ENCODE measurements at places on chromosomes 7 and 10.

GRCh38 chr10:123129618-123130271 is 6.0 kb upstream of the HMX3 start:
- no peak for DNase-seq

DNA sequence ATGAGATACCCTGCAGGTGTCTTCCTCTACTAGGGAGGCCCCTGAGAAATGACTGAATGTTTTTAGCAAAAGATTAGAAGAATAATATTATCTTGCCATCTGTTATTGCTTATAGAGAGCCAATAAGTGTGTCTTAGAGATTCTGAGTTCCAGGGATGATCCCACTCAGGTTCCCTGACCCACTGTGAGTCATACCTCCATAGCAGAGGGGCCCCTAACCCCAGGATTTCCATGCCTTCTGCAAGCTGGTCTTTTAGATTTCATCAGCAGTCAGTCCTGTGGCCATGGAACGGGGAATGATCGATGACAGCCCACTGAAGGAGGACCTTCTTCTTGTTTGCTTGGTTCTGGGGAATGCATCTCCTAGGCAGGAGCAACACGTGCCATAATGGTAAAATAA is 333.4 kb downstream of the KCNMA1 start:
- no peak for DNase-seq

- no peak for DNase-seq
These were observed 74.5 kb downstream of the BMPER start for GRCh38 chr7:33979807-33980355.

DNA sequence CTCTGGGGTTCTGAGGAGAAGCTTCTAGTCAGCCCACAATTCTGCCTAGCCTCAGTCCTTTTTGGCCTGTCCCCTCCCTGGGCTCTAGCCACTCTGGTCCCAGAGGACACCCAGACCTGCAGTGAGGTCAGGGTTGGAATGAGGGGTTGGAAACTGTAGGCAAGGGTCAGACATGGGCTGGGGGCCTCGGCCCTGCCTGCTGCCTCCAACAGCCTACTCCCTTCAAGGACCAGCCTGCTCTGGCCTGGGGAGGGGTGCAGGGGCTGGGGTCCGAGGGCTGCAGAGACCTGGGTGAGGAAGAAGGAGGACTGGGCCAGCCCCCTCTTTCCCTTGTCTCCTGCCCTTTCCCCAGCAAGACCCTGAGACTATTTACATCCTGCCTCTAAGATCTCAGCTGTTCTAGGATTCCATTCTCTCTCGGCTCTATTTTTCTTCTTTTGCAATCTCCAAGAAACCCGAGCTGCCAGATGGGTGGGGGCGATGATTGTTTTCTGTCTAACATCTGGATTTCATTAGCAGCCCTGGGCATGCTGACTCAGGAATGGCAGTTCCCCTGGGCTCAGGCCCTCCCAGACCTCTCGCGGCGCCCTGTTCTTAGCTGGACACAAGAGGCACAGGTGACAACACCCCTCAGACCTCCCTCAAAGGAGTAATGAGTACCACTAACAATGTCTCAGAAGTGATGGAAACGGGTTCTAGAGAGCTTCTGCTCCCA is 23.1 kb downstream of the ZCCHC24 start:
- DNase-seq: no peak

GRCh38 chr7:142581341-142581740 is 167.9 kb upstream of the PRSS1 start:
- DNase-seq: no peak

DNA sequence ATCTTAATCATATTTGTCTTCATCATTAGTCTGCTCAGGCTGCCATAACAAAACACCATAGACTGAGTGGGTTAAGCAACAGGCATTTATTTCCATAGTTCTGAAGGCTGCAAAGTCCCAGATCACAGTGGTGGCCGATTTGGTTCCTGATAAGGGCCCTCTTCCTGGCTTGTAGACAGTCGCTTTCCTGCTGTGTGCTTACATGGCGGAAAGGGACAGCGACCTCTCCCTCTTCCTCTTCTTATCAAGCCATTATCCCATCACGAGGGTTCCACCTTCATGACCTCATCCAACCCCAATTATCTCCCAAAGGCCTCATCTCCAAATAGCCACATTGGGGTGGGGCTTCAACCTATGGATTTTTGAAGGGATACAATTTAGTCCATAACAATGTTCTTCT is 84.0 kb downstream of the LYZL1 start:
- no peak for DNase-seq

DNA sequence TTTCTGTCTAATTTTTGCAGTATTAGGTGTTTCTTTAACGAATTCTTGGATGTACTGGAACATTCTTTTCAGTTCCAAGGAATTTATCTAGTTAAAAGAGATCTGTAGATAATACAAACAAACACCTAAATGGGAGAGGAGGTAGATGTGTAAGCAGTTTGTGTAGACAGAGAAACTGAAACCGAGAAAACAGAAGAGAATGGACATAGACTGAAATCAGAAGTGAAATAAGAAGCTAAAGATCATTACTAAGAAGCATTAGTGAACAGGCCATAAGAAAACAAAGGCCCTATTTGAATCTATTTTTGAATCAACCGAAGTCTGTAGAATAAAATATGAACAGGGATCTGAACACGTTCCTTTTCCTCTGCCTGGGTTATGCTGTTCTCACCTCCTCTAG is 26.5 kb upstream of the TMEM229A start:
- DNase-seq: no peak

DNA sequence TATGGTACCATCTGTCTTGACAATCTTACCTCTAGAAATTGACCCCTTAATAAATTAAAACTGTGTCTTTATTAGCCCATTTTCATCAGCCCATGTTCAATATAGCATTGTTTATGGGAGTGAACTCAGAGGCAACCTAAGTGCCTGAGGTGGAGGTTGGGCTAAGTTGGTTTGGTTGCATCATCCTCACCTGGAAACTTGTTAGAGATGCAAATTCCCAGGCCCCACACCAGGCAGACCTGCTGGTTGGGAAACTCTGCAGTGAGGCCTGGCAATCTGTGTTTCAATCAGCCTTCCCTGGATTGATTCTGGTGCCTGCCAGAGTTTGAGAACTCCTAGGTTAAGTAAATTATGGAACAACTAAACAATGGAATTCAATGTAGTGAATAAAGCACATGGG is 9.4 kb upstream of the FAM170B start:
- no peak for DNase-seq

GRCh38 chr7:23358152-23358674 is 59.1 kb downstream of the MALSU1 start:
- no peak for DNase-seq

DNA sequence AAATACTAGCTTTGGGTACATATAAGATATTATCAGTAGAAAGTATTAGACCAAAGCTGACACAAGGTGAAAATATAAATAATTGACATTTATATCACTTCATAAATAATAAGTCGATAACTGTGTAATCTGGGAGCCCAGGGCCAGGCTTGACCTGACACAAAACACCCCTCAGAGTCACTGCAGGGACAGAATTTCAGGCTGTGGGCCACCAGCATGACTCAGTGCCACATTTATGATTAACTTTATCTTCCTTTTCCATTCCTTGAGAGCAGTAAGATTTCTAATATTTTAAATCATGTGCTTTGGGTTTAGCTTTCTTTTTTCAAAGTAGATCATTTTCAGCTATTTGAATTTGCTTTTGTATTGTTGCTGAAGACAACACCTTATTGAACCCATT is 102.9 kb upstream of the NFE2L3 start:
- DNase-seq: no peak

GRCh38 chr10:103699611-103700435 is 155.6 kb downstream of the SH3PXD2A start:
- DNase-seq: no peak

DNA sequence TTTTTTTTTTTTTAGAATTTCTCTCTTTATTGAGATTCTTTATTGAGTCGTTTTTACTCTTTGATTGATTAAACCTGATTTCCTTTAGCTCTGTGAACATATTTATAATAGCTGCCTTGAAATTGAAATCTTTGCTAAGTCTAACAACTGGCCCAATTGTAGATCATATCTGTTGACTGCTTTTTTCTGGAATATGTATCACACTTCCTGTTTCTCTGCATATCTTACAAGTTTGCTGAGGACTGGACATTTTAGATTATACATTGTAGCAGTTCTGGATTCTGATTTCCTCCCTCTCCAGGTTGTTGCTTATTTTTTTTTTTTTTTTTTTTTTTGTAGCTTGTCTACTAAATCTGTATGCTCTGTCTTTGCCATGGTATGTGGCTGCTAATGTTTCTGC is 56.3 kb downstream of the PRKAR2B start:
- DNase-seq: no peak

DNA sequence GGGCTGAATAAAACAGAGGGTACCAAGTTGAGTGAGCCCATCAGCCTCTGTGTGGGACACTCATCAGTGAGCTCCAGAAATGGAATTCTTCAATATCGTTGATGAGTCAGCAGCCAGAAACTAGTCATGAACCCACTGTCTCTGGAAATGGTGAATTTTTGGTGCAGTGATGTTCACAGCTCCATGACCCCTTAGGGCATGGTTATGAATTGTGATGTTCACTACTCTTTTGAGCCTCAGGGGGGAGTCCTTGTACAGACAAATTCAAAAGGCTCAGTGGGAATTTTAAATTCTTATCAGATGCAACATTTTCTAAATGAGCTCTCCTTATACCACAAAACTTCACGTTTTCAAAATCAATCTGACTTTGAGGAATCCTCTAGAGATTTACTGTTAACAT is 335.7 kb downstream of the PHTF2 start:
- DNase-seq: no peak

DNA sequence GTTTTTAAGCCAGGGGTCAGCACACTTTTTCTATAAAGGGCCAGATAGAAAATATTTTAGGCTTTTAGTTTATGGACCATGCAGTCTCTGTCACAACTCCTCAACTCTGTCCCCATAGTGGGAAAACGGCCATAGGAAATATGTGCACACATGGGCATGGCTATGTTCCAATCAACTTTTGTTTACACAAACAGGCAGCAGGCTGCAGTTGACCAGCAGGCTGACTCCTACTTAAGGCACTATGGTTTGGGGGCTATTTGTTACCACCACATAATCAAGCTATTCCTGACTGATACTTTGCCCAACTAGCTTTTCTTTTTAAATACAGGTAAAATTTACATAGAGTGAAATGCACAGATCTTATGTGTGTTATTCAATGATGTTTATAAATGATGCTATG is 362.4 kb downstream of the LRMDA start:
- no peak for DNase-seq

- DNase-seq: no peak
These were observed 357.2 kb downstream of the LRMDA start for GRCh38 chr10:75788394-75789205.

- no peak for DNase-seq
These were observed 4.8 kb upstream of the NT5C2 start for GRCh38 chr10:103197903-103198302.

- DNase-seq: no peak
These were observed 351.9 kb downstream of the CXCL12 start for GRCh38 chr10:44033008-44033407.

GRCh38 chr10:88271761-88272543 is 311.2 kb downstream of the RNLS start:
- no peak for DNase-seq

- no peak for DNase-seq
These were observed 128.5 kb downstream of the BTAF1 start for GRCh38 chr10:92052088-92052487.

GRCh38 chr10:107767185-107767584 is 602.7 kb upstream of the SORCS1 start:
- DNase-seq: no peak

DNA sequence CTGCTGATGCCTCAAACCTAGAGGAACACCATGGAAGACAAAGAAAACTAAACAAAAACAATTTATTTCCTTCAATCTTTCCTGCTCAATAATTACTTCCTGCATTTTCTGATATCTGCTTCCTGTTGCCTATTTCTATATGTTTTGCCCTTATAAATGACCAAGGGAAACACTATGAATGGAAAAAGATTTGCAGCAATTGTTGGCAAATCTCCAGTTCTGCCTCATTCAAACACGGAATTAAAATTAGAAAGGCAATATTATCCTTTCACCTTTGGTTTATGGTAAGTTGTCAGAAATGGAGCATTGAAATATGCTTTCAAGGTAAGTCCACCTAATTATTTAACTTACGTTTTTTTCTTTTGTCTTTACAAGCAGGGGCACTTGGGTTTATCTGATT is 552.2 kb upstream of the ANKRD30A start:
- DNase-seq: no peak

- DNase-seq: no peak
These were observed 28.4 kb upstream of the ITGA8 start for GRCh38 chr10:15748126-15748525.

GRCh38 chr10:11173042-11173441 is 155.4 kb downstream of the CELF2 start:
- DNase-seq: no peak

GRCh38 chr10:20855398-20856038 is 41.6 kb downstream of the NEBL start:
- DNase-seq: no peak

DNA sequence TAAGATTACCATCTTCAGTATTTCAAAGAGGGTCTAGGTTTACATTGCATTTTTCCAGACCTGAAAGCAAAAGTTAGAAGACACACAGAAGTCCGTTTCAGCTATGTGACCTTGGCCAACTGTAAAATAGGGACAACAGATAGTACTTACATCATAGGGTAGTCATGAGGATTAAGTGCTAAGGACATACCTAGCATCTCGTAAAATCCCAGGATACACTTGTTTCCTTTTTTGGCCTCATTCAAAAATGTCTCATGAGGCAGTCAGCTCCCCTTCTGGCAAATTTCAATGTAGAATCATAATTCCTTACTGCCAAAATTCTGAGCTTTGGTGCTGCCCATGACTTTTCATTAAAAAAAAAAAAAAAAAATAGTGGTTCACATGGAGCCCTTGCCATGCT is 6.4 kb upstream of the DUSP5 start:
- no peak for DNase-seq

DNA sequence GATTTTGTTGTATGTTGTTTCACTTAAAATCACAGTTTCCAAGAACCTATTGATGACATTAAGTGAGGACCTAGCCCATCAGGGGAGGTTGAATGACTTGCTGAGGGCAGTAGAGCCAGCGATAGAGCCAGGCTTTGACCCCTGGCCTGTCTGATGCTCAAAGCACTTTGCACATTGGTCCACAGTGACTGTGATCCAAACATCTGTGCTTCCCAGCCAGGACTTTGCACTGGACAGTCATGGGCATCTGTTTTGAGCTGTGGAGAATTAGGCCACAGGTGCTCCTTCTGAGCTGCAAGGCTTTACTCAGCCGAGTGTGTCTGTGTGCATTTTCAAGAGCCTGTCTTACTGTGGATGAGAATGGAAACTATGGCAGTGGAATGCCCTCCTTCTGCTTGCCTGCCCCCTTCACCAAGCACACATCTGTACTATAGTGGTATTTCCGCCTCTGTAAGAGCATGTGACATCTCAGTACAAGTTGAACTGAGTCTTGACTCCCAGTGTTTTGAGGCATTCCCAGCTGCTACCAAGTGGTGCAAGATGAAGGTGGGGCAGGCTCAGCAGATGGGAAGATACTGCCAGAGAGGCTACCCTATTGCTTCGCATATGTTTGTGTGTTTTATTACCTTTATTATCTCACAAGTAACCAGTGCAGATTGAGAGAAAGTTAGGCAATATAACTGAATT is 72.7 kb upstream of the AOAH start:
- DNase-seq: no peak

Measured in T follicular helper cell (primary cell).